Kidney (tissue), 22 donors: ENCODE measurements at places on chromosomes 5 and 9. TPM values are rescaled to one million over a fixed set of nuclear protein-coding genes. Genes with fewer than 3 reads are reported as not detected.

- no peaks in the 10 kb centered on the region for H3K27me3 ChIP-seq
- no peaks in the 10 kb centered on the region for H3K4me1 ChIP-seq
- no peak overlapping the region for H3K27ac ChIP-seq
- H3K36me3 ChIP-seq, result no peaks in the 10 kb centered on the region
- no peak for DNase-seq
- H3K4me3 ChIP-seq, result no peak overlapping the region
Measured at GRCh38 chr9:136769710-136770191, 5.4 kb upstream of the LCN15 start.

DNA sequence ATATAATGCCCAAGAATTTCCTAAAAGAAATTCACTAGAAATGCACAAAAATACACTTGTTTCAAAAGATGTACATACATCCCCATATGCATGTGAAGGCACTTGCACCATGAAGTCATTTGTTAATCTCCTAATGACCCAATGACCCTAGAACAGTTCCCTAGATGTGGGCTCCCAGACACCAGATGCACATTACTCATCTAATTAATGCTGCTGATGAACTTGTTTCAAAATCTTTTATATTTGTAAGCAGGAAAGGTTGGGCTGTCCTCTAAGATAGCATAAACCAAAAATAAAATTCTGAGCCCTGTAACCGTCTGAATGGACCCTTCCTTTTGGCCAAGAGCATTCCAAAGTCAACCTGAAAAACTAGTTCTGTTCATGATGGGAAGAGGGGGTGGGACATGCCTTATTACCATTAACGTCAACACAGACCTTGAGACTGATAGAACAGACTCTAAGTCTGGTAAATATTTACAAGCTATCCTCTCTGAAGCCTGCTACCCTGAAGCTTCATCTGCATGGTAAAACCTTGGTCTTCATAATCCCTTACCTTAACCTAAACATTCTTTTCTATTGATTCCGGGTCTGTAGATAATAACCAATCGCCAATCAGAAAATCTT is 91.0 kb upstream of the DAPK1 start:
- peak; percentile 42 for DNase-seq
- H3K27ac ChIP-seq, result peak overlapping the region; percentile 57
- H3K27me3 ChIP-seq, result no peaks in the 10 kb centered on the region
- H3K4me3 ChIP-seq, result no peak overlapping the region
- no peaks in the 10 kb centered on the region for H3K36me3 ChIP-seq

DNA sequence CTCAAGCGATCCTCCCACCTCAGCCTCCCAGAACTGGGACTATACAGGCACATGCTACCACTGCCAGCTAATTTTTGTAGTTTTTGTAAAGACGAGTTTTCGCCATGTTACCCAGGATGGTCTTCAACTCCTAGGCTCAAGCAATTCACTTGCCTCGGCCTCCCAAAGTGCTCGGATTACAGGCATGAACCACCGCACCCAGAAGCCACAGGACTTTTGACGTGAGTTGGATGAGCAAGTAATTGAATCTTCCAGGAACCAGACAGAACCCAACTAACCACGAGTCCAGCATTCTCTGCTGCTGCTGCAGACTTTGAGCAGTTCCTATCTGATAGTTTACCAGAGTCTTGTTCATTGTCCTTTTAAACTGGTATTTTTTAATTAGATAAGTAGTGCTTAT is 9.6 kb upstream of the ATP6V0E1 start:
- H3K27ac ChIP-seq, result no peak overlapping the region
- H3K27me3 ChIP-seq, result no peaks in the 10 kb centered on the region
- no peaks in the 10 kb centered on the region for H3K36me3 ChIP-seq
- H3K4me1 ChIP-seq, result no peaks in the 10 kb centered on the region
- DNase-seq, result no peak

- H3K36me3 ChIP-seq, result no peaks in the 10 kb centered on the region
- H3K4me3 ChIP-seq, result no peak overlapping the region
- DNase-seq, result no peak
- H3K27ac ChIP-seq, result no peak overlapping the region
Measured at GRCh38 chr9:100346836-100347235, 5.9 kb downstream of the TEX10 start.

DNA sequence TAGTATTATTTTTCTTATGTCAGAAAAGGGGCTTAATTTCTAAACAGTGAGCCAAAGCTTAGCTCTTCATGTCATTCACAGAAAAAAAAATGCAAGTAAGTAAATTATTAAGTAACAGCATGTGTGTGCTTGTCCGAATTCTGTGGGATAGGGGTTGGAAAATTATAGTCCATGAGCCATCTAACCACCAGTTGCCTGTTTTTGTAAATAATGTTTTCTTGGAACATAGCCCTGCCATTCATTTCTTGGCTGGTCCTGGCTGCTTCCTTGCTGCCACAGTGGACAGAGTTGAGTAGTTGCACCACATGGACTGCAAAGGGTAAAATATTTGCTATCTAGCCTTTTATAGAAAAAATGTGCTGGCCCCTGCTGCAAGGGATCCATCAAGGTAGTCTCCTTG is 513.7 kb upstream of the WWC1 start:
- no peaks in the 10 kb centered on the region for H3K27me3 ChIP-seq
- no peak overlapping the region for H3K27ac ChIP-seq
- DNase-seq, result no peak
- H3K36me3 ChIP-seq, result no peaks in the 10 kb centered on the region
- H3K4me3 ChIP-seq, result no peak overlapping the region

GRCh38 chr5:147902609-147903115 is 3.7 kb downstream of the C5orf46 start:
- no peaks in the 10 kb centered on the region for H3K27me3 ChIP-seq
- H3K4me3 ChIP-seq, result no peak overlapping the region
- H3K27ac ChIP-seq, result no peak overlapping the region
- H3K36me3 ChIP-seq, result no peaks in the 10 kb centered on the region

DNA sequence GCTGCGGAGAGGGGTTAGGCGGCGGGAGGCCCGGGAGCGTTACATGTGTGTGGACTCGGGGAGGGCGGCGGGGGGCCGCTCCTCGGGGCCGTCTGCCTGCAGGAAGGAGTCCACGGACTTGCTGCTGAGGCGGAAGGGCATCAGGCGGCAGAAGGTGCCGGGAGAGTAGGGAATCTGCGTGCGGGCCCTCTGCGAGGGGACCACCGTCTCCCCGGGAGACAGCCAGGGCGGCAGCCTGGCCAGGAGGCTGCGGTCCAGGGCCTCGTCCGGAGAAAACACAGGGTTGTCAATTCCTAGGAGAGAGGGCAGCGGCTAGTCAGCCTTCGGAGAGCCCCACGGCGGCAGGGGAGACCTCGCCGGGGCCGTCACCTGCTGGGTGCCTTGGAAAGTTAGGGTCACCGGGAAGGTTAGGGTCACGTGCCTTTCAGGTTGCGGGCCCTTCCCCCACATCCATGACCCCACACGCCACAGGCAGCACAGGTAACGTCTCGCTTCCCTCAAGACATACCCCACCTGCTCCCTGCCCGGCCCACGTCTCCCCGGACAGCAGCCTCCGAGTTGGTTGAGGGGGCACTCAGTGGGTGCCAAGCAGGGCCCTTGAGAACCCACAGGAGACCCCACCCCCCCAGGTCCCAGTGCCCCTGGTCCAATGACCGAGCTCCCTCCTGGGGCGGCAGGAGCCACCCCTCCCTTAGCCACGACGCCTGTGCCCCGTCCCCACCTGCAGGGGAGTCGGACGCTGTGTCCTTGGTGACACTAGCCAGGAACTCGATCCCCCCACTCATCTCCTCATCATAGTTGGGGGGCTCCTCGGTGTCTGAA is 32.1 kb downstream of the EXOC3 start:
- no peaks in the 10 kb centered on the region for H3K27me3 ChIP-seq
- H3K36me3 ChIP-seq, result no peaks in the 10 kb centered on the region
- peak overlapping the region; percentile 3 for H3K4me3 ChIP-seq
- no peak overlapping the region for H3K27ac ChIP-seq
- DNase-seq, result peak; percentile 68
- no peaks in the 10 kb centered on the region for H3K4me1 ChIP-seq

DNA sequence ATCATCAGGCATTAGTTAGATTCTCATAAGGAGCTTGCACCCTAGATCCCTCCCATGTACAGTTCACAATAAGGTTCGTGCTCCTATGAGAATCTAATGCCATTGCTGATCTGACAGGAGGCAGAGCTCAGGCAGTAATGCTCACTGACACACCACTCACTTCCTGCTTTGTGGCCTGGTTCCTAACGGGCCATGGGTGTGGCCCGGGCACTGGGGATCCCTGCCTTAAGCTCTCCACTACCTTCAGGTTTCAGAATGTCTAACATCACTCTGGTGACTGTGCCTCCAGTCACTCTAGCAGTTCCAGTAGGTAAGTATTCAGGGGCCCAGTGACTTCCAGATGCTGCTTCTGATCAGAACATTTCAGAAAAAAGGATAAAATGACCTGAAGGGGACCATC is 152.4 kb downstream of the LRRC70 start:
- no peaks in the 10 kb centered on the region for H3K27me3 ChIP-seq
- no peak for DNase-seq
- no peaks in the 10 kb centered on the region for H3K36me3 ChIP-seq
- no peak overlapping the region for H3K4me3 ChIP-seq

- no peak overlapping the region for H3K27ac ChIP-seq
- no peaks in the 10 kb centered on the region for H3K27me3 ChIP-seq
- no peak overlapping the region for H3K4me3 ChIP-seq
- H3K36me3 ChIP-seq, result no peaks in the 10 kb centered on the region
Measured at GRCh38 chr9:79300068-79300467, 271.7 kb upstream of the TLE4 start.

DNA sequence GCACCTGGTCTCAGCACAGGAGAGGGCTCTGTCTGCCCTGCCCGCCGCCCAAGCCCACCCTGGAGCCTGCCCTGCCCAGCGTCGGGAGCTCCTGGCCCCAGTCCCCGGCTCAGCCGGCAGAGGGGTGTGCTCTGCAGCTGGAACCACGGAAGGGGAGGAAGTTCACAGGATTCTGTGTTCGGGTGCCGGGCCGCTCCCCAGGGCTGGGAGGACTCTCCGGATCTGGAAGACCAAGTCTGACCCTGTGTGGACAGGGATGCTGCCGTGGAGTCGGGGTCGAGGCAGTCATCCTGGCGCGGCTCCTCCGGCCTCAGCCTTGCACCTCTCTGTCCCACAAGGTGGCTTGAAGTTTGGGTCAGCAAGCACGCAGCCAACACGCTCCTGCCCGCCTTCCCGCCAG is 78.6 kb downstream of the KCNT1 start:
- DNase-seq, result no peak
- H3K4me3 ChIP-seq, result no peak overlapping the region
- H3K4me1 ChIP-seq, result no peaks in the 10 kb centered on the region
- no peaks in the 10 kb centered on the region for H3K27me3 ChIP-seq

- no peak overlapping the region for H3K4me3 ChIP-seq
- no peak overlapping the region for H3K27ac ChIP-seq
- no peaks in the 10 kb centered on the region for H3K4me1 ChIP-seq
Measured at GRCh38 chr5:127206320-127207113, 84.1 kb upstream of the MEGF10 start.

SLC25A48 gene
- polyA plus RNA-seq, result 10.4 TPM

ARID3C gene
- not detected for polyA plus RNA-seq
